ENCODE measurements at places on chromosomes 4 and X.

GRCh38 chrX:50495616-50496015, 25.0 kb upstream of the DGKK start:
- DNase-seq = no peak

DNA sequence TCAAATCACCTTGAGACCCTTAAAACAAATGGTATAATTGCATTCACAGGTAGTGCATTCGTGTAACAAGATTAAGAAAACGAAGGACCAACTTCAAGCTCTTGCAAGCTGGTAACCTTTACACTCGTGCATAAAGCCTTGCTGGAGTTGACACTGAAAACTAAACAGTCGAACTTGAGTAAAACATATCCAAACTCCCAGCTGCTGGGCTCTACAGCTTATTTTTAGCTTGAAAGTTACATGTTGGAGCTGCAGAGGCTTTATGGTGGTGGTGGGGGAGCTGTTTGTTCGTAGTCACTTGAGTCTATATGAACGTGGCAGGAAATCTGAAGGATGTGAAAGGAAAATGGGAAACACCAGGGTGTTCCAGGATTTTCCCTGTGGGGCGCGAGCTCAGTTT, 2.7 kb upstream of the WDR1 start:
- no peak for DNase-seq

GRCh38 chr4:150909116-150909515, 106.0 kb downstream of the LRBA start:
- DNase-seq = no peak

DNA sequence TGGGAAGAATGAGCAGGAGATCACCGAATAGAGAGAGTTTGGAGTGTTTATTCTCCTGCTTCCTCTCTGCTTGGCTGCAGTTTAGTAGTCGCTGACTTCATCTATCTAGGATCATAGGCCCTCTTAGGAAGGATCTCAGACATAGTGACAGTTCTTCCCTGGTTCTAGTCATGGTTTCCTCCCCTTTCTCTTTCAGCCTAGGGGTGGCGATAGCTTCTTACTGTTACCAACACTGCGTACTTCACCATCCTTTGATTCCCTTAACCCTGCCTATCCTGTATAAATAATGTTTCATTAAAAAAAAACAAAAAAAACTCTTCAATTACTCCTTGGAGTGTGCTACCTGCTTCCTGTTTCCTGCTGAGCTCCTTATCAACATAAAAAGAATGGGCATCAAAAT, 103.8 kb downstream of the DDX53 start:
- DNase-seq = no peak

DNA sequence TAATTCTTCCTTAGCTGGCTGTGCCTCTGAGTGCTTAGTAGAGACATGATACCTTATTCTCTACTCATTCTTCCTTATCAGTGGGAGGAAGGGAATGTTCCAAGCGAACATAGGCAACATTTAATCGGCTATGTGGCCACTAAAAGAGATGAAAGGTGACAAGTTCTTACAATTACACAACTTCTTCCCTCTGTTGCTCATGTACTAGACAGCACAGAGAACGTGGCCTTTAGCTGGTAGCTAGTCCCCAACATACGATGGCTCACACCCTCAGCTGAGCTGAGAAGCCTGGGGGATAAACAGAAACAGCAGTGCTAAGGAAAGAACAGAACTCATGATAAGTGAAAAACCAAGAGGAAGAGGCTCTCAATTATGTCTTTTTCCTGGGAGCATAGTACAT, 52.2 kb downstream of the APOO start:
- DNase-seq = no peak

DNA sequence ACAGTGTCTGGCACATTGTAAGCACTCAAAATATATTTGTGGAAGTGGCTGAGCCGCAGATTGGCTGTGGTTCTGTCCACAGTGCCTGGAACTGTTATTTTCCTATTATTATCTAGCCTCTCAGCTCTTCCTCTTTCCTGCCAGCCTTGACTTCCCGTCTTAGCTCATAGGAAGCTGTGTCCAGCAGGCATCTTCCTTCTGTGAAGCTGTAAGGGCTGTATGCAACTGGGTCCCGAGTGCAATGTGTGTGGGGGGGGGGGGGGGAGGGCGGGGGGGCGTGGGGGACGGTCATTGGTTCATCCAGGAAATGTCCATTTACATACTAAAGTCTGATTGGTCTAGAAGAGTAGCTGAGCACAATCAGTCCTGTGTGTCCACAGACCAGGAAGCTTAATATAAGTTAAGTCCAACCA, 210.7 kb downstream of the PDGFRA start:
- no peak for DNase-seq

GRCh38 chr4:187235456-187236170, 512.0 kb upstream of the FAT1 start:
- DNase-seq = peak; percentile 13

- DNase-seq = no peak
Measured at GRCh38 chrX:74779175-74779574, 146.1 kb downstream of the NEXMIF start.

GRCh38 chr4:46329118-46329976, 60.6 kb downstream of the GABRA2 start:
- peak; percentile 16 for DNase-seq

DNA sequence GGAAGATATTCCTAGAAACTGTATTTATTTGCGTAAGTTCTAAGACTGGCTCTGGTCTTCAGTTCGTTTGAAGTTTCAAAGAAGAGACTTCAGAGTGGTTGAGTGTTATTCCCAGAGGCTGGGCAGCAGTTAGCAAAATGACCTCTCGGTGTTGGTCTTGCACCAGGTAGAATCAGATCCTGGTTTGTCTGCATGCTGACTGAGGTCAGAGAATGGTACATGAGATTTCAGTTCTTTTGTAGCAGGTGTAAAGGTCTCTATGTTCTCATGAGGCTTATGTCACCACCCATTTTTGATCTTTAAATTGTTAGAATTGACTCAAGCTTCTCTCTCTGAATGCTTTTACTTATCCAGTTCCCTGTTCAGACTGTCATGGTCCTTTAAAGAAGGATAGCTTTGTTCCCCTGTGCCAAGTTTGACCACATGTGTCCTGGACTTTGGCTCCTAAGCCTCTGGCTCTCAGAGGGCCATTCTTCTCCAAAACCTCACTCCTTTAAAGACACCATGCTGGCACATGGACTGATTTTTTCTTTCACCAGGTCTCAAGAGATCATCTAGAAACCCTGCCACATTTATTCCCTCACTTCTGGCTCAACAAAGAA, 355.8 kb upstream of the BOD1L1 start:
- no peak for DNase-seq

GRCh38 chr4:76544725-76545124, 109.7 kb downstream of the SHROOM3 start:
- no peak for DNase-seq

- DNase-seq = no peak
Measured at GRCh38 chr4:79182209-79182608, 143.7 kb downstream of the NAA11 start.

DNA sequence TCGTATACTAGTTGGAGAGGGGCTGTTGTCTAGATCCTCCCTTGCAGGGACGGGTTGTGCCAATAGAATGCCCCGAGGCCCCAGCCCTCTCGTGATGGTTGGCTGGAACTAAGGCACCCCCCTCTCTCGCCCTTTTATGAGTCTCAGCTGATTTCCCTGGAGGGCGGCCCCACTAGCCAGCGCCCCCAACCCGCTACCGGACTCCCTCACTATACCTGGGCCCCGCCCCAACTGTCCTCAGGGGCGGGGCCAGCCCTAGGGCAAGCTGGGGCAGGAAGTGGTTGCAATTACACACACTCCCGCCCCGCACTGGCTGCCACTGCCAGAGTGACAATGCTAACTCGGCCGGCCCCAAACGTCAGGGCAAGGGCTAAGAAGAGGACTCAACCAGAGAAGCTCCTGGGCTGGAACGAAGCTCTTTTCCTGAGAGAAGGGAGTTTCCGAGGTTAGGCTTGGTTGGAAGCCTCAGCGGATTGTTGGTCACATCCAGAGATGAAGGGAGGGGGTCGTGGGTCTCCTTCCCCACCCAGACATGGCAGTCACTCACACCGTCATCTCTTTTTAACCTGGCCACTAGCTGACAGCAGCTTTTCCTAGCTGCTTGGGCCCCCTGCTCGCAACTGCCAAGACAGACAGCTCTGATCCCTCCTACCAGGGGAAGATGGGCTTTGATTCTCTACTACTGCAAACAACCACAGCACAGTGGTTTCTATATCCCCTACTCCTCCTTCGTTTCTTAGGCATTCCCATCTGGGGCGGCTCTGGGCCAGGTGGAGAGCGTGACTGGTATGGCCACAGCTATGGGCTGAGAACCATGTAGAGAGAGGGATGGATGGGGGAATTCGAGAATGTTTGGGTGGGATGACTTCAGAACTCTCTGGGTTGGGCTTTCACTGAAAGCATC, 21.0 kb upstream of the BCORL1 start:
- peak; percentile 54 for DNase-seq

DNA sequence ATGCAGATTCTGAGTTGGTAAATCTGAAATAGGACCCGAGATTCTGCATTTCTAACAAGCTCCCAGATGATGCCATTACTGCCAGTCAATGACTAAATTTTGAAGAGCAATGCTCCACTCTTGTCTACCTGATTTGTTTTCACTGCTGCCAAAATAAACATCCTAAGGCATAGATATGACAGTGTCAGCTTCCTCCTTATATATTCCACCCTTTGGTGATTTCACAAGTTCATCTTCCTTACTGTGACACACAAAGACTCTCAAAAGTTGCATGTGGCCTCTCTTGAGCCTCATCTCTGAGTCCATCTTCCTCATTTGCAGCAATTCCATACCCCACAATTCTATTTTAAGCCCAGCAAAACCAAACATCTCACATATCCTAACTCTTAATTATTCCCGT, 110.9 kb downstream of the FBXW7 start:
- DNase-seq = no peak

DNA sequence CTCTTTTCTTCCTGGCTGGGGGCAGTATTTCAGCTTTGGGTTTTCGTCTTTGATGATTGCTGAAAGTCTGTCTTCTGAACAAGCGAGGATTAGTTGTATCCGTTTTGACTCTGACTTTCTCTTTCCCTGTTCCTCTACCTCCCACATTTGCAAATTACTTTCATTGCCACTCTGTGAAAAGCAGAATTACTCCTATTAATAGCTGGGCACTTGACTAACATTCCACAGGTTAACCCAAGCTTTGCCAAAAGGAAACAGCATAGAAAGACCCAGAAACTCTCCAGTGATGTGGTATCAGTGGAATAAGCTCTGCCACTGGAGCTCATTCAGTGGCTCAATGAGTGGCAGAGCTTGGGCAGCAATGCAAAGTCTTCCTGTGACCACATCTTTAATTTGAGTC, 238.9 kb downstream of the PALLD start:
- no peak for DNase-seq

- DNase-seq = no peak
Measured at GRCh38 chr4:86280246-86280645, 79.6 kb downstream of the MAPK10 start.

- peak; percentile 46 for DNase-seq
Measured at GRCh38 chr4:8260656-8261111, 8.9 kb upstream of the HTRA3 start.

- DNase-seq = no peak
Measured at GRCh38 chrX:109966246-109966645, 36.7 kb upstream of the TMEM164 start.

DNA sequence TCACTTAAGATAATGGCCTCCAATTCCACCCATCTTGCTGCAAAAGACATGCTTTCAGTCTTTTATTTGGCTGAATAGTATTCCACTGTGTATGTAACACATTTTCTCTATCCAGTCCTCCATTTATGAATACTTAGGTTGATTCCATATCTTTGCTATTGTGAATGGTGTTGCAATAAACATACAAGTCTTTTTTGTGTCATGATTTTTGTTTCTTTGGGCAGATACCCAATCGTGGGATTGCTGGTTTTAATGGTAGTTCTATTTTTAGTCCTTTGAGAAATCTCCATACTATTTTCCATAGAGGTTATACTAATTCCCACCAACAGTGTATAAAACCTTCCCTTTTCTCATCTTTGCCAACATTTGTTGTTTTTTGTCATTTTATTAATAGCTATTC, 180.9 kb downstream of the SMIM20 start:
- no peak for DNase-seq

DNA sequence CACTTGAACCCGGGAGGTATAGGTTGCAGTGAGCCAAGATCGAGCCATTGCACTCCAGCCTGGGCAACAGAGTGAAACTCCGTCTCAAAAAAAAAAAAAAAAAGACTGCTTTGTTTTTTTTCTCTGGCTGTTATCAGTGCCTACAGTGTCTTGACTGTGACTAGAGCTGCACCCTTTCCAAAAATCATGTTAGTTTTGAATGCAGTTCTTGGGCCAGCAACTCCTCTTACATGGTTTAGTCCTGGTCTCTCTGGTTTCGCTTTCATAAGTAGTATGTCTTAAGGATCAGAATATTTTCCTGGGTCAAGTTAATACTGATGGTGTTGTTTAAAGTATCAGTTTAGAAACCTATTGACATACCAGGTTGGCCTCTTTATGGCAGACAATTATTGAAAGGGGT, 34.2 kb upstream of the NALF2 start:
- no peak for DNase-seq

All from NCI-H510A (cell line).